ENCODE measurements at places on chromosomes 5 and 9.
A peak's percentile ranks its signal among the peaks of the same experiment; 100 is the strongest.

- H3K4me1 ChIP-seq, result no peaks in the 10 kb centered on the region
- DNase-seq, result peak; percentile 42
- H3K27ac ChIP-seq, result no peak overlapping the region
- no peaks in the 10 kb centered on the region for H3K36me3 ChIP-seq
- H3K4me3 ChIP-seq, result no peak overlapping the region
Observed at GRCh38 chr5:143714629-143715028, 97.3 kb upstream of the HMHB1 start.

DNA sequence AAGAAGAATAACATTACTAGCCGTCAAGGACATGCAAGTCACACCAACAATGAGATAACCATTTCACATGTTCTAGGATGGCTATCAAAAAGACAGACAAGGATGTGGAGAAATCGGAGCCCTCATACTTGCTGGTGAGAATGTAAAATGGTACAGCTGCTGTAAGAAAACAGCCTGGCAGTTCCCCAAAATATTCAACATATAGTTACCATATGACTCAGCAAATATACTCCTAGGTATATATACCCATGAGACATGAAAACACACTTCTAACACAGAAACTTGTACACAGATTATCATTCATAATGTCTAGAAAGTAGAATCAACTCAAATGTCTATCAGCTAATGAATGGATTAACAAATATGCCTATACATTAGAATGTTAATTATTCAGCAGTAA, 105.4 kb upstream of the PCAT7 start:
- H3K27ac ChIP-seq, result no peak overlapping the region
- peaks cover 10% of the 10 kb centered on the region for H3K36me3 ChIP-seq
- DNase-seq, result no peak
- H3K4me3 ChIP-seq, result no peak overlapping the region
- H3K4me1 ChIP-seq, result peaks cover 4% of the 10 kb centered on the region

DNA sequence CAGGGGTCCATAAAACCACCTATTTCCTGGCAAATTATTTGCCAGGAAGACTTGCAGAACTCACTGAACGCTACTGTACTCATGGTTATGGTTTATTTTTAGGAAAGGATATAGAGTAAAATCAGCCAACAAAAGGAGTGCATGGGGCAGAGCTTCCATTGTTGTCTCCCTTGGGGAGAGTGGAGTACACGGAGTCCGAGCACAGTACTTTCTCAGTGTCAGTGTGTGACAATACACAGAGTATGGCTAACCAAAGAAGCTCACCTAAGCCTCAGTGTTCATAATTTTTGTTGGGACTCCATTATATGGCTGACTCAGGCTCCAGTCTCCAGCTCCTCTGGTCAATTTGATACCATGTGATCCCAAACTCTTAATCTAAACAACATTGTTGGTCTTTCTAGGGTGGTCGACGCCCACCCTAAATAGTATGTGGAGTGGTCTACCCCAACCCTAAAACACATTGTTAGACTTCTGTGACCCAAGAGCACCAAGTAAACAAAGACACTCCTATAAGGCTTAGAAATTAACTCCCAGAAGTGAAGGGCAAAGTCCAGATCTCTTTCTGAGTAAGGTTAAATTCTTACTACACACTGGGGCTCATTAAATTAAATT, 74.9 kb downstream of the SLC44A1 start:
- H3K4me3 ChIP-seq, result no peak overlapping the region
- H3K36me3 ChIP-seq, result no peaks in the 10 kb centered on the region
- no peak overlapping the region for H3K27ac ChIP-seq
- no peaks in the 10 kb centered on the region for H3K4me1 ChIP-seq

DNA sequence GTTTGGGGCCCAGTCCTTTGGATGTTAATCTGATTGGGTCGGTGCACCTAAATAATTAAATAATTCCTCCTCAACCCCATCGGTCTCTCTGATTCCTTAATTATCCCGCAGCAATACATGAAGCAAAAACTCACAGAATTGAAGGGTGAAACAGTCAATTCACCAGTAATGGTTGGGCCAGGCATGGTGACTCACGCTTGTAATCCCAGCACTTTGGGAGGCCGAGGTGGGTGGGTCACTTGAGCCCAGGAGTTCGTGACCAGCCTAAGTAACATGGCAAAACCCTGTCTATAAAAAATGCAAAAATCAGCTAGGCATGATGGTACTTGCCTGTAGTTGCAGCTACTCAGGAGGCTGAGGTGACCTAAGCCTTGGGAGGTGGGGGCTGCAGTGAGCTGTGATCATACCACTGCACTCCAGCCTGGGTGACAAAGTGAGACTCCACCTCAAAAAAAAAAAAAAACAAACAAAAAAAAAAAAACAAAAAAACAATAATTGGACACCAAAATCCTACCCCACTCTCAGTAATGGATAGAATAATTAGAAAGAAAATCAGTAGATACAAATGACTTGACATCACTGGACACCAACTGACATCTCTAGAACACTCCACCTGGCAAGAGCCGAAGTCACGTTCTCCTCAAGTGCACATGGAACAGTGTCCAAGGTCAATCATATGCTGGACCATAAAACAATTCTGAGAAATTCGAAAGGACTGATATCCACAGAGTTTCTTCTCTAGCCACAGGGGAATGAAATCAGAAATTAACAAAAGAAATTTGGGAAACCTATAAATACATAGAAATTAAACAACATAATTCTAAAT, 5.3 kb downstream of the ABO start:
- no peaks in the 10 kb centered on the region for H3K36me3 ChIP-seq
- no peak overlapping the region for H3K27ac ChIP-seq
- DNase-seq, result no peak
- H3K27me3 ChIP-seq, result peaks cover 19% of the 10 kb centered on the region
- no peak overlapping the region for H3K4me3 ChIP-seq

DNA sequence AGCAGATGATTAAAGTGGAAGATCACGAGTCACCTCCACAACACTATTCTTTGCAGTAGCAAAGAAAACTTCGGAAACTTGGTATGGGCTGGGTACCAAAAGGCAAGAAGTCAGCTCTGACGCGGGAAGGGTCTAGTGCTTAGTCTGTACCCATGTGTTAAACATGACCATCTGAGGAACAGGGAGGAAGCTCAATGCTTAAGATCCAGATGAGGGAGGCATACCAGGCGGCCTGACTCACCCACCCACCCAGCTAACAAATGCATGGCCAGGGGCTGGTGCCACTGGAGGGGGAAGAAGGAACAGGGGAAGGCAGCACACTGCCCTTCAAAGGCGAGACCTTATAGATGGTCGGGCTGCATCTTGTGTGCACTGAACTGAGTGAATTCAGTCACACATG, 41.8 kb downstream of the CAMSAP1 start:
- no peak overlapping the region for H3K27ac ChIP-seq
- H3K4me1 ChIP-seq, result peaks cover 9% of the 10 kb centered on the region
- peaks cover 25% of the 10 kb centered on the region for H3K36me3 ChIP-seq
- DNase-seq, result no peak
- no peak overlapping the region for H3K4me3 ChIP-seq

DNA sequence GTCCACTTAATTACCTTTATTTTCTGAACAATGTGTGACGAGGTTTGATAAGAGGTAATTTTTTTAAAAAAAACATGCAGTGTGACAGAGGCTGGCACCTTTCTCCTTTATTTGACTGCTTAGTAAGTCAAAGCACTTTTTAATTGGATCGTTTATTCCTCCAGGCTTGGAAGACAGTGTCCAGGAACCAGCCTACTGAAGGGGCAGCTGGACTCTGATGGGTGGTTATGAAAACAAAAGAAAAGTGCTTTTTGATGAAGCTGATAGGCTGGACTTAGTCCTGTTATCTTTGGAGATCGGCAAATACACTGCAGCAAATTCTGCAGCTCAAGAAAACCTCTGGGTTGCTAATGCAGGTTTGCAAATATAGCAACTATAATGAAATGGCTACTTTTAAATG, 141.7 kb downstream of the DCP2 start:
- no peak for DNase-seq
- no peak overlapping the region for H3K27ac ChIP-seq
- no peaks in the 10 kb centered on the region for H3K27me3 ChIP-seq
- H3K4me1 ChIP-seq, result no peaks in the 10 kb centered on the region
- H3K36me3 ChIP-seq, result no peaks in the 10 kb centered on the region
